D341Med (cell line): ENCODE measurements at places on chromosomes 16 and 17.

DNA sequence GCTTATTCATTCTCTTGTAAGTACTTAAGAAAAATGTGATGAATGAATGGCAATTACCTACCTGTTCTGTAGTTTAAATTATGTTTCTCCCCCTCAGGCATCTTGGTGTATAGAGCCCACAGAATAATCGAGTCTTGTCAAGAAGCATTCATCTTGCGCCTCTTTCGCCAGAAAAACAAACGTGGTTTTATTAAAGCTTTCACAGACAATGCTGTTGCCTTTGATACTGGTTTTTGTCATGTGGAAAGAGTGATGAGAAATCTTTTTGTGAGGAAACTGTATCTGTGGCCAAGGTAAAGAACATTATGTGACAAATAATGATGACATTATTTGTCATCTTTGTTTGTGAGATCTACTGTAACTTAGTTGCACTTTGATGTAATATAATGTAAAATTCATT lies 6.5 kb downstream of the ERCC4 start:
- no peak for DNase-seq

- no peak for DNase-seq
Observed at GRCh38 chr16:67544329-67544841, 15.8 kb downstream of the RIPOR1 start.

- no peak for DNase-seq
Observed at GRCh38 chr16:84774810-84775209, 45.0 kb upstream of the CRISPLD2 start.

- no peak for DNase-seq
Observed at GRCh38 chr16:27232061-27232900, 29.0 kb downstream of the KDM8 start.
